Ascending aorta (tissue), 2 donors: ENCODE measurements at places on chromosomes 1 and 21.

GRCh38 chr21:42939582-42940413, 14.4 kb upstream of the ERVH48-1 start:
- peak overlapping the region; percentile 50 for H3K27ac ChIP-seq
- no peak overlapping the region for H3K4me3 ChIP-seq
- peaks cover 2% of the 10 kb centered on the region for H3K4me1 ChIP-seq
- no peaks in the 10 kb centered on the region for H3K36me3 ChIP-seq
- no peaks in the 10 kb centered on the region for H3K27me3 ChIP-seq
- DNase-seq, result peak; percentile 34

DNA sequence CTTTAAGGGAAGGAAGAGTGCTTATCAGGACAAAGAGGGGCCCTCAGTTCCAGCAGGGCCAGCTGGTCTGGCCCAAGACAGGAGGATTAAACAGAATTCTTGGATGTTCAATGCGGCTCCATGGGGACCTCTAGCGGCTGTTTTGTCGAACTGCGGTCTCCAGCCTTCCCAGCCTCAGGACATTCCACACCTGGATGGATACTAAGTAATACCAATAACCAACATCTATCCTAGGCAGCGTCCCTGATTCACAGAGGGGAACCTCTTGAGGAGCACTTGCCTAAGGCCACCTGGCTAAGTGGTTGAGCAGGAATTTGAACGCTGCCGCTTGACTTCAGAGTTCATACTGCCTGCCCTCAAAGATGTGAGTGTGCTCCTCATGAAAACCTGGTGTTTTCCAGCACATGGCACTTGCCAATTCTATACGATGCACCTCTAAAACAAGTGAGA, 15.5 kb upstream of the CD247 start:
- no peak for DNase-seq
- H3K36me3 ChIP-seq, result no peaks in the 10 kb centered on the region
- H3K4me1 ChIP-seq, result no peaks in the 10 kb centered on the region
- no peak overlapping the region for H3K4me3 ChIP-seq
- H3K27ac ChIP-seq, result no peak overlapping the region

DNA sequence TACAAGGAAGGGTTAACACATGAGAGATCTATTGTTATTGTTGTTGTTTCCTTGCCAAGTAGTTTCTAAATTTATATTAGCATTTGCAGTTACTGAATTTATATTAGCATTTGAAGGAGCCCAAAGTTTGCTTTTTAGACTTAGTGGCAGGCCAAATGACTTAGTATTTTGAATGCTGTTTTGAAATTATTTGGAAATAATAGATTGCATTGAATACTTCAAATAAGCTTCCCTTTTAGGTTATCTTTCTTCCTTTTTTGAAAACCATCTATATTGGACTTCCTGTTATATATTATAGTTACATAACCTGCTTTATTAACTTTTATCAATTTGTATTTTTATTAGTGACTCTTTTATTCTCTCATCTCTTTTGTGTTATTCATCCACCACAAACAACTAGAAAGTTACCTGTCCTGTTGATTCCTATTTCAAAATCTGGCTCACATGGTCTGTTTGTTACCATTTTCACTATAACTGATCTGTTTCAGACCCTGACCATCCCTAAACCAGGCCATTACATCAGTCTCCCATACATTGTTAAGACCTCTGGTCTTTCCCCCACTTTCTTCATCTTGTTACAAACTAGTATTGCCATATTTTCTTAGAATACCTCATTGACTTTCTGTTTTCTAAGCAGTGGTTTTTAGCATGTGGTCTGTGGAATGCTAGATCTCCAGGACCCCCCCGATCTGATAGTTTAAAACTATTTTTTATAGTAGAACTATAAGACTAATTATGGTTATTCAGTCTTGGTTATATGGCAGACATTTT, 185.2 kb downstream of the RASAL2 start:
- H3K36me3 ChIP-seq, result peaks cover 4% of the 10 kb centered on the region
- H3K4me3 ChIP-seq, result no peak overlapping the region
- no peak for DNase-seq
- H3K27ac ChIP-seq, result no peak overlapping the region
- H3K27me3 ChIP-seq, result no peaks in the 10 kb centered on the region

GRCh38 chr1:169361281-169361680, 6.3 kb downstream of the NME7 start:
- no peak for DNase-seq
- H3K4me1 ChIP-seq, result no peaks in the 10 kb centered on the region
- no peak overlapping the region for H3K27ac ChIP-seq

- no peaks in the 10 kb centered on the region for H3K4me1 ChIP-seq
- H3K4me3 ChIP-seq, result no peak overlapping the region
- no peak overlapping the region for H3K27ac ChIP-seq
- no peaks in the 10 kb centered on the region for H3K27me3 ChIP-seq
- DNase-seq, result no peak
These were observed 44.5 kb downstream of the BCL9 start for GRCh38 chr1:147585640-147586383.

DNA sequence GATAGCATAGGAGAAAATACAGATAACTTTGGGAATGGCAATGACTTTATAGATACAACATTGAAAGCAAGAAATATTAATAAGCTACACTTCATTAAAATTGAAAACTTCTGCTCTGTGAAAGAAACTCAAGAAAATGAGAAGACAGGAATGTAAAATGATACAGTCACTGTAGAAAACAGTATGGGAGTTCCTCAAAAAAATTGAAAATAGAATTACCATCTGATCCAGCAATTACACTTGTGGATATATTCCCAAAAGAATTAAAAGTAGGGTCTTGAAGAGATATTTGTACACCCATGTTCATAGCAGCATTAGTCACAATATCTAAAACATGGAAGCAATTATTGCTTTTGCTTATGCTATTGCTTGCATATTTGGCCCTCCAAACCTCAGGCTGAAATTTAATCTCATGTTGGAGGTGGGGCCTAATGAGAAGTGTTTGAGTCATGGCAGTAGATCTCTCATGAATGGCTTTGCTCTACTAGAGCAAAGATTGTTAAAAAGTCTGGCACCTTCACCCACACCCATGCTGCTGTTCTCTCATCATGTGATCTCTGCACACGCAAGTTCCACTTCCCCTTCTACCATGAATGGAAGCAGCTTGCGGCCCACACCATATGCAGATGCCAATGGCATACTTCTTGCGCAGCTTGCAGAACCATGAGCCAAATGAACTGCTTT, 15.3 kb upstream of the AHCYL1 start:
- H3K27me3 ChIP-seq, result no peaks in the 10 kb centered on the region
- no peak overlapping the region for H3K27ac ChIP-seq
- H3K4me1 ChIP-seq, result no peaks in the 10 kb centered on the region
- no peak overlapping the region for H3K4me3 ChIP-seq
- DNase-seq, result no peak
- no peaks in the 10 kb centered on the region for H3K36me3 ChIP-seq

DNA sequence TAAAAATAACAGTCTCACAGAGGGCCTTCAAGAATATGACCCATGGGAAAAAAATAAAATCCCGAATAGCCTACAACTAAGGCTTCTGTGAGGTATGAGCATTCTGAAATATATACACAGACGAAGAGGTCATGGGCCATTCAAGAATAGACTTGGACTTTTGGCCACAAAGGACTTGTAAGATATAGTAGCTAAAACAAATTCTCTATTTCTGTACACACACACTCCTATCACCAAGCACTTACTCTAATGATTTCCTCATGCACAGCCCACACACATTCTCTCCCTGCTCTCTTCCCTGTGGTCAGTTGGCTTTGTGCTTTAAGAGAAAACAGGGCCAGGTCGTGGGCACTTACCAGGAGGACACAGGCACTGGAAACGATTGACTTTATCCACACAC, 69.7 kb upstream of the ADAM30 start:
- no peak overlapping the region for H3K4me3 ChIP-seq
- H3K27me3 ChIP-seq, result no peaks in the 10 kb centered on the region
- H3K36me3 ChIP-seq, result peaks cover 23% of the 10 kb centered on the region
- DNase-seq, result no peak

DNA sequence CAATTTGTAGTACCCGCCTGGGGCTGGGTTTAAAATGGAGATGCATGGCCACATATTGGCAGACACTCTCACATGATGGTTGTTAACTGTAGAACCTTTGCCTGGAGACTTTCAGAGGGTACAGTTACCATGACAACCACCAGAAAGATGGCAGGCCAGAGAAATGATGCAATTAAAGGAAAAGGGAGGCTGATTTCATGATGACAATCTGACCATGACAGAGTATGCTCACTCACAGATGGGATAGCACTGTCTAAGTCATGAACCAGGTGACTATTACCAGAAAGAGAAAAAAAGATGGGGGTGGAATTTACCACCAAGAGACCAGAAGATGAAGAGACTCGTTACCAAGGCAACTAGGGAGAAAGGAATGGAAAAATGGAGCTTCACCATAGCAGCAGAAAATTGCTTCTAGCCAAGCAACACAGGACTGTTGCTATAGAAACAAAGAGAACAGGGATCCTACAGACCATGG, 3.5 kb upstream of the TRIT1 start:
- H3K4me3 ChIP-seq, result no peak overlapping the region
- no peak overlapping the region for H3K27ac ChIP-seq
- H3K27me3 ChIP-seq, result no peaks in the 10 kb centered on the region
- DNase-seq, result no peak
- H3K4me1 ChIP-seq, result peaks cover 4% of the 10 kb centered on the region
- no peaks in the 10 kb centered on the region for H3K36me3 ChIP-seq

DNA sequence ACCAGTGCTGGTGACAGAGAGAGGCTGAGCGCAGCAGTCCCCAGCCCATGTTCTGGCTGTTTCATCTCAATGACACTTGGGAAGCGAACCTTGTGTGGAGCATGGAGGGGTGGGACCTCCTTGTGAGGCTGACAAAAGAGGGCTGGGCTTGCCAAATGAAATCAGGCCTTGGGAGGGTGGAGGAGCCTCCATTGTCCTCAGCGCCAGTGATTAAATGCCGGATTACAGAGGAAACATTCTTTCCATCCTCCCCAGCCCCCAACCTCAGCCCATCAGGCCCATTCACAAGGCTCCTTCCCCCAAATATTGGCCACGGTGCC, 63.3 kb upstream of the PAXBP1 start:
- no peaks in the 10 kb centered on the region for H3K27me3 ChIP-seq
- no peaks in the 10 kb centered on the region for H3K36me3 ChIP-seq
- DNase-seq, result no peak
- H3K4me3 ChIP-seq, result no peak overlapping the region
- H3K27ac ChIP-seq, result no peak overlapping the region
- H3K4me1 ChIP-seq, result no peaks in the 10 kb centered on the region

DNA sequence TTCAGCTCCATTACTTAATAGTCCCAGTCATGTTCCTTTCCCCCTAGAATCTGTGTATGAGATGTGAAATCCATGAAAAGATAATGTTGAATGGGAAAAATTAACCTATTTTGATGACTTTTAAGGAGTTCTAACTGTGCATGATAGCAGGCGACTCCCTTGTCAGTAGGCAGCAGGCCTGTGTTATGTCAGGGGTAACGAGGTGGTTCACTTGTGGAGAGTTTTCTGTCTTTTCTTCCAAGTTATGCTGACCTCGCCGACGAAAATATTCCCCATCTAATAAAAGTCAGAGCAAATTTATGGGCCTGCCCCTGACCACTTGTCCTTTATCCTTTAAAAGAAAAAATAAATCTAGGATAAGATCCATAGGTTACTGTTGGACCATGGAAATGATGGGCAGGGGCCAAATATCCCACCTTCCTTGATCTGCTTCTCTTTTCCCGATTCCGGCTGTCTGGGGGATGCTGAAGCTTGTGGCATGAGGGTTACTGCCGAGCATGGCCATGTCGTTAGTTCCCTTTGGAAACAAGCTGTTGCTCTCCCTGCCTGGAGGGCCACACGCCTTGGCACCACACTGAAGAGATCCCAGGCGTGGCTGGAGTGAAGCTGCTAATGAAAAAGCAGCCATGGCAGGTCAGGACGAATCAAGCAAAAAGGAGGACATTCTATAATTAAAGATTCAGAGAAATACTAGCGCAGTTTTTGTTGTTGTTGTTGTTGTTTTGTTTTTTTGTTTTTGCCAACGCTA, 93.8 kb downstream of the ROR1 start:
- no peaks in the 10 kb centered on the region for H3K4me1 ChIP-seq
- no peak overlapping the region for H3K27ac ChIP-seq
- H3K27me3 ChIP-seq, result no peaks in the 10 kb centered on the region
- no peak overlapping the region for H3K4me3 ChIP-seq

GRCh38 chr1:11831945-11832725, 15.4 kb downstream of the NPPA start:
- no peak overlapping the region for H3K4me3 ChIP-seq
- DNase-seq, result no peak
- H3K27ac ChIP-seq, result no peak overlapping the region
- no peaks in the 10 kb centered on the region for H3K4me1 ChIP-seq
- H3K27me3 ChIP-seq, result no peaks in the 10 kb centered on the region
- peaks cover 77% of the 10 kb centered on the region for H3K36me3 ChIP-seq

DNA sequence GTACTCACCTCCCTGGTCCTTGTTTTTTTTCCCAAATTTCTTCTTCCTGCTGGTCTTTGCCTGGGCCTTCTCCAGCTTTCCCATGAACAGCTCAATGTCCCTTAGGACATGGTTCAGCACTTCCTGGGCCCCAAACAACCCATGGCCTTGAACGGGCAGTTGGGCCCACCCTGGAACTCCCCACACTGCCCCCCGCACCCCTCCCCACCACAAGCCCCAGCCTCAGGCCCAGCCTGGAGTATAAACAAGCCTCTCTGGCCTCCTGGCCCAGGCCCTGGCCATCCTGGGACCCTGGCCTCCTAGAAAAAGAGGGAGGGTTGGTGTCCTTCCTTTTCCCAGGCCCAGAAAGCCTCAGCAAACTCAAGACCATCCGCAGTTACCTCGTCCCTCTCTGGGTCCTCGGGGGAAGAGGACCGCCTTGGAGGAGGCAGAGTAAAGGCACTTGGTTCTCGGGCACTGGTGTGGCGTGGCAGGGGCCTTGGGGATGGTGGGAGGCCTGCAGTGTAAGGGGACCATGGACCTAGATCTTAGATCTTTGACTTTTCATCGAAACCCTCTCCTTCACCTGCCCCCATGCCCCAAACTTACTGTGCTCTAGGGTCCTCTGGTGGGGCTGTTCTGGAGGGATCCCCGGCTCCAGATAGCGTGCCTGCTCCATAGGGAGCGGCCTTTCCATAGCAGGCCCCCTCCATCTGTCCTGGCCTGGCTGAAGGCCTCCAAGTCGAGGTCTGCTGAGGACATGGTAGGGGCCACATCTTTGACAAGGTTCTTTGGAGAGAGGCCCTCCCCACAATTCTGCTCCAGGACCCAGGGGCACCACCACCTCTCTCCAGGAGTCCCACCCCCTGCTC, 5.6 kb downstream of the EPS8L3 start:
- H3K4me3 ChIP-seq, result no peak overlapping the region
- H3K36me3 ChIP-seq, result no peaks in the 10 kb centered on the region
- H3K4me1 ChIP-seq, result no peaks in the 10 kb centered on the region
- H3K27ac ChIP-seq, result no peak overlapping the region
- DNase-seq, result no peak

GRCh38 chr21:35461700-35462099, 412.6 kb upstream of the RUNX1 start:
- no peak overlapping the region for H3K27ac ChIP-seq
- no peaks in the 10 kb centered on the region for H3K27me3 ChIP-seq
- no peak overlapping the region for H3K4me3 ChIP-seq
- no peaks in the 10 kb centered on the region for H3K4me1 ChIP-seq

GRCh38 chr21:46509741-46510502, 51.2 kb downstream of the DIP2A start:
- H3K4me1 ChIP-seq, result no peaks in the 10 kb centered on the region
- DNase-seq, result no peak
- H3K27me3 ChIP-seq, result no peaks in the 10 kb centered on the region
- peaks cover 33% of the 10 kb centered on the region for H3K36me3 ChIP-seq
- H3K4me3 ChIP-seq, result no peak overlapping the region

- no peaks in the 10 kb centered on the region for H3K36me3 ChIP-seq
- no peaks in the 10 kb centered on the region for H3K27me3 ChIP-seq
- H3K4me3 ChIP-seq, result no peak overlapping the region
- no peak for DNase-seq
- H3K27ac ChIP-seq, result no peak overlapping the region
- no peaks in the 10 kb centered on the region for H3K4me1 ChIP-seq
These were observed 173.4 kb downstream of the HUNK start for GRCh38 chr21:32046191-32046590.
